ENCODE measurements at places on chromosomes 2 and 18. TPM values are rescaled to one million over a fixed set of nuclear protein-coding genes. Genes with fewer than 3 reads are reported as not detected.

Gene CDK15
- not detected for total RNA-seq

Gene VIT
- 16.7 TPM for total RNA-seq

Gene INO80D
- 9.6 TPM for total RNA-seq

Gene CYP1B1
- total RNA-seq: 5.6 TPM

GRCh38 chr2:57862727-57863126 is 183.9 kb upstream of the VRK2 start:
- no peak overlapping the region for H3K27ac ChIP-seq
- H3K36me3 ChIP-seq: no peaks in the 10 kb centered on the region
- no peak for DNase-seq
- no peak overlapping the region for H3K4me3 ChIP-seq

DNA sequence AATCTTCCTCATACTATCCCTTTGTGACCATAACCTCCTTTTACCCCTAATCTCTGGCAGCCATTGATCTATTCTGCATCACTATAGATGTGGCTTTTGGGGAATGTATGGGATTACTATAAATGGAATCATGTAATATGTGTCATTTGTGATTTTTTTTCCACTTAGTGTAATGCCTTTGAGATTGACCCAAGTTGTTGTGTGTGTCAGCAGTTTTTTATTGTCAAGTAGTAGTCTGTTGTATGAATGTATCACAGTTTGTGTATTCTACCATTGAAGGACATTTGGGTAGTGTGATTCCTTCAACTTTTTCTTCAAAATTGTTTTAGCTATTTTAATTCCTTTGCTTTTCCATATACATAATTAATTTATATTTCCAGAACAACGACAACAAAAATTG is 18.6 kb downstream of the VRK2 start:
- H3K4me1 ChIP-seq: no peaks in the 10 kb centered on the region
- DNase-seq: no peak
- H3K36me3 ChIP-seq: no peaks in the 10 kb centered on the region
- no peak overlapping the region for H3K27ac ChIP-seq
- no peaks in the 10 kb centered on the region for H3K27me3 ChIP-seq

- no peaks in the 10 kb centered on the region for H3K27me3 ChIP-seq
- no peak for DNase-seq
- no peaks in the 10 kb centered on the region for H3K36me3 ChIP-seq
- H3K27ac ChIP-seq: no peak overlapping the region
- H3K4me3 ChIP-seq: no peak overlapping the region
- peaks cover 11% of the 10 kb centered on the region for H3K4me1 ChIP-seq
These were observed 28.8 kb upstream of the MBP start for GRCh38 chr18:77161383-77161782.

DNA sequence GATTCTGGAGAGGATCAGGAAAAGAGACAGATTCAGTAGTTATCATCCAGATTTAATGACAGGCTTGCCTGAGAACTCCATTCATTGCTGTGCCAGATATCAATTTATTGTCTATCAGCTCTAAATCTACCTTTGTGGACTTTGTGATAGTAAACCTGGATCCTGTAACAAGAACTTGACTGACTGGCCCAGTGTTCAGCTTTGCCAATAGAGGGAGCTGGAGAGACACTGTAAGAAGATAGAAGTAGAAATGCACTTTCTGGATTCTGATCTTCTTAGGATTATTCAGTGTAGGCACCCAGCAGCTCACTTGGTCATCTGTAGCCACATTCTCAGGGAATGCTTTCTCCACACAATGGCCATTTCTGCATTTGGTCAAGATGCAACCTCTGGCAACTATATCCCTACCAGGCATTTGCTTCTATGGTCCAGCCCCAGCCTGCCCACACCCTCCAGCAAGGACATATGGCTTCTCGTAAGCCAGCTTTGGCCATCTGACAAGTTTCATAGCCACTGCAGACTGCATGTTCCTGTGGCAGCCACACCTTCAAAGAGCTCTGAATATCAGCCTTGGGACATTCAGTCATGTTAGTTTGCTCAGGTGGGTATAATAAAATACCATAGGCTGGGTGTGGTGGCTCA is 6.1 kb upstream of the SERPINB8 start:
- no peaks in the 10 kb centered on the region for H3K36me3 ChIP-seq
- peak overlapping the region; percentile 50 for H3K27ac ChIP-seq
- peaks cover 30% of the 10 kb centered on the region for H3K4me1 ChIP-seq
- no peak overlapping the region for H3K4me3 ChIP-seq
